ENCODE measurements at places on chromosomes 16 and 17. TPM values are rescaled to one million over a fixed set of nuclear protein-coding genes. Genes with fewer than 3 reads are reported as not detected.

CAMTA2 gene
- total RNA-seq, result 86.0 TPM

NPIPA5 gene
- total RNA-seq, result 15.6 TPM

HAP1 gene
- total RNA-seq, result 0.47 TPM

OR3A3 gene
- not detected for total RNA-seq

CHD9NB gene
- total RNA-seq, result 2.2 TPM

EFNB3 gene
- 2.3 TPM for total RNA-seq

ARHGAP23 gene
- total RNA-seq, result 367 TPM

GRCh38 chr17:77909816-77910215, 48.7 kb upstream of the TNRC6C start:
- DNase-seq, result no peak

DNA sequence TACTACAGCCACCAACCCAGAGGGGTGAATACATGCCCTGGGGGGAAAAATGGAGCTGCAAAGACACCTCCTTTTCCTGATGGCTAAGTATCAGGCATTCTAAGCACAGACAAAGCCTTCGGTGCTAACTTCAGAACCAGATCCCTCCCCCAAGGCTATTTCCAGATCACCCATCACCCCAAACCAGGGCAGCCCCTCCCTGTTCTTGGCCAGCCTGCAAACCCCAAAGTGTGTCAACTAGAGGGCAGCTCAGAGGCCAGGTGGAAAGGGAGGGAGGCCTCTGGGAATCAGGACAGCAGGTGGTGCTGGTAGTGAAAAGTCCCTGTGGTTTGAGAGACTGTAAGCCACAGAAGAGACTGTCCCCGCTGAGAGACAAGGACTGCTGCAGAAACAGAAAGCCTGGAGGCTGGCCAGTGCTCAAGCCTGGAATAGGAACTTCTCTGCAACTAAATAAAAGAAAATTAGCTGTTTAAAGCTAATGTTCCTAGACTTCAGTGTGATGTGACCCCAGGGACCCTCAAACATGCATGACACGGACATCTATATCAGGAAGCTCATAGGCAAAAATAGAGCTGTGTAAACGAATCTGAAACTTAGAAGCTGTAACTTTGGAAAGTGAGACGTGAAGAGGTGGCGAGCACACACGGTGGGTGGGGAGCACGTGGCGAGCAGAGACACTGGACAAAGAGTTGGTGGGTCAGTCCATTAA, 9.1 kb downstream of the TUBG1 start:
- peak; percentile 56 for DNase-seq

DNA sequence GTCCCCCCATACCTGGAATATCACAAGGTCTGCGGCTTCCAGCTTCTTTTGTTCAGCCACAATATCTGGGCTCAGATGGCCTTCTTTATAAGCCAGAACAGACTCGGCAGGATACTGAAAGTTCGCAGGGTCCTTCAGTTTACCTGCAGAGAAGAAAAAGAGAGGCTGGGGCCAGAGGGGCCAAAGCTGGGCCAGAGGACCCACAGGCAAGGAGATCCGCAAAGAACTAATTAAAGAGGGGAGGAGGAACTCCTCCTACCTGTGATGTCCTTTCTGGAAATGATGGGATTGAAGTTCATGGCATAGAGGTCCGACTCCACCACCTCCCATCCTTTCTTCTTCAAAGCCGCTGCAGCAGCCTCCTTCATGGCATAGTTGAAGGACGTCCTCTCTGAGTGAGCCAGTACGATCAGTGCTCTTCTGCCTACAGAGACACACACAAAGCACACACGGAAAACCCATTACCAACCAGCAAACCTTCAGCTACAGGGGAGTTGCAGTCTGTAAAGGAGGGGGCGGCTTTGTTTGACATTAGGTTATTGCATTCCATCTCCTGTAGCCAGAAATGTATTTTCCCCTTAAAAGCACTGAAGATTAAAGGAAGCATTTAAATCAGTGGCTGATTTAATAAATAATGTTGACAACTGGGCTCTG, 8.1 kb downstream of the NQO1 start:
- DNase-seq, result no peak

- no peak for DNase-seq
These were observed 6.2 kb downstream of the JMJD6 start for GRCh38 chr17:76720211-76720610.

DNA sequence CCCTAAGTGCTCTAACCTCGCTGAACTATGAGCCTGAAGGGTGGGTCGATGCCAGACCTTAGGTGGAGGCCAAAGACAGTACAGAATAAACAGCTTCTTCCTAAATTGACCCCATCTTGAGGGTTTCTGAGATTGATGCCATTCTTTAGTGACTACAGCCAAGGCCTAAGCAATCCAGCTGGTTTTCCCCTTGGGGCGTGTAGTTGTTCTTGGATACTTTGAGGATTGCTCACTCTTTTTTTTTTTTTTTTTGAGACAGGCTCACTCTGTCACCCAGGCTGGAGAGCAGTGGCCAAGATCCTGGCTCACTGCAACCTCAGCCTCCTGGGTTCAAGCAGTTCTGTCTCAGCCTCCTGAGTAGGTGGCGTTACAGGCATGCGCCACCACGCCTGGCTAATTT, 2.0 kb downstream of the OVCA2 start:
- DNase-seq, result no peak

GRCh38 chr17:18925187-18925586, 26.8 kb upstream of the SLC5A10 start:
- DNase-seq, result no peak

DNA sequence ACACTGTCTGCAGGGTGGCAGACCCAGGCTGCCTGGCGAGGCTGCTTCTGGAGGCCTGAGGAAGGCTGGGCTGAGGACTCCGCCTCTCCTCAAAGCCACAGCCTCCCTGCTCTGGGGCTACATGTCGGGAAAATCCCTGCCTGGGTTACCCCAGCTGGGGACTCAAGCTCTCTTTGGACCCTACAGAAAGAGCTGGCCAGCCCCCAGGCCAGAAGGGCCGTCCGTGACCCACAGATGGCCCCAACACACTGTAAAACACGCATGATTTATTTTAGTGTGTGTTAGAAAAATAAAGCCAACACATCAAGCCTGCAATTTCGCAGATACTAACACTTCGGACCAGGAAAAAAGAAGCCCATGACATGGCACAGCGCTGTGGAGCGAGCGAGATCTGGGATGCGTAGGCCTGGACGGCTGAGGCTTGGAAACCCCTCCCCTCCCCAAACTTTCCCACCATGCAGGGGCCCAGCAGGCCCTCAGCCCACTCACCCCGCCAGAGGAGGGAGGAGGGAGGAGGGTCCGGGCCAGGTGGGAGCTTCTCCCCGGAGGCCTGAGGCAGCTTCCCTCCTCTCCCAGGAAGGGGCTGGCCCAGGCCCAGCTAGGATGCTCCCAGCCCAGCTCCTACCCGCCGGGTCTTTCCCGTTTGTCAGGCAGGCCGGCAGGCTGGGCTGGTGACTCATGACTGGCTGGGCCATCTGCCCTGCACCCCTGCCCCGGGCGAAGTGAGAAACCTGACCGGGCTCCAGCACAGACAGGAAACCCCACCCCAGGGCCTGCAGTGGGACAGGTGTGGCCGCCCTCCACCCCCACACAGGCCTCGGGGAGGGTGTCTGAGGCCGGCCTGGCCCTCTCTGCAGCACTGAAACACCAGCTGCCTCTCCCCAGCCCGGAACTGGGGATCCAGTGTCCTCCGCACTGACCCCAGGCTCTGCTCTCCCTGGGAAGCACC, 34.1 kb upstream of the SLC38A10 start:
- peak; percentile 94 for DNase-seq

DNA sequence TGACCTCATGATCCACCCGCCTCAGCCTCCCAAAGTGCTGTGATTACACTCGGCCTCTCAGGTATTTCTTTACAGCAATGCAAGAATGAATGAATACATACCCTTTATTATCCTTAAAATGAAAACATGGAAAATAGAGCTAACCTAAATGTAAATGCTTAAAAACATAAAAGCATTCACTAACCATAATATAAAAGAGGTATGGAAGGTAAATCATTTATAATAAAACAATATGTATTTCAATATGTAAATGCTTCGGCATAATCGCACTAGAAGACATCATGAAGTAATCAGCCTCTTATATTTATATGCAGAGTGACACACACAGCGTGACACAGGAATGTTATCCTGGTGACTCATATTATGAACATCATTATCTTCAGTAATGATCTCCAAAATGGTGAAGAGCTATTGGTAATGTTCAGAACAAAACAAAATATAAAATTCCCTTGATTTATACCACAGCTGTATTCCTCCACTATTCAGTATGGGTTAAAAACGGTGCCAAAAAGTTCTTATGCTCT, 53.9 kb downstream of the AIPL1 start:
- DNase-seq, result no peak

DNA sequence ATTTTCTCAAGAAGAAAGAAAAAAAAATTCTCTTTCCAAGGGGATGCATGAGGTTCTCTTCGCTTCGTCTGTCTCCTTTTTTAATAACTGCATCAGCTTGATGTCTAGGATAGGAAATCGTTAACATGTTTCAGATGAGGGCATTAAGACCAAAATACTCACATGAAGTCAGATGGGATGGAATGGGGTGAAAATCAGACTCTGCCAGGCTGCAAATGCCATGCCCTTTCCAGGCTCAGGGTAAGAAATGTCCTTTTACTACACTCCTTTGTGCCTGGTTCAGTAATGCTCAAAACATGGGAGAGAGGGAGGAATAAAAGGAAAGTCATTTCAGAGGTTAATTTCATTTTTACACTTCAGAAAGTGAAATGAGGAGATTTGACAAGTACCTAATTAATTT, 21.7 kb upstream of the ERCC4 start:
- DNase-seq, result no peak

GRCh38 chr16:71626018-71626857, at the start of gene MARVELD3:
MARVELD3 (plus strand) TSS chr16:71626184; CDS start chr16:71626230, 46 bp downstream.
- peak; percentile 87 for DNase-seq

- no peak for DNase-seq
These were observed 1231.1 kb downstream of the CDH11 start for GRCh38 chr16:63890723-63891122.

- DNase-seq, result no peak
These were observed 432.3 kb downstream of the XYLT1 start for GRCh38 chr16:17038415-17038814.

DNA sequence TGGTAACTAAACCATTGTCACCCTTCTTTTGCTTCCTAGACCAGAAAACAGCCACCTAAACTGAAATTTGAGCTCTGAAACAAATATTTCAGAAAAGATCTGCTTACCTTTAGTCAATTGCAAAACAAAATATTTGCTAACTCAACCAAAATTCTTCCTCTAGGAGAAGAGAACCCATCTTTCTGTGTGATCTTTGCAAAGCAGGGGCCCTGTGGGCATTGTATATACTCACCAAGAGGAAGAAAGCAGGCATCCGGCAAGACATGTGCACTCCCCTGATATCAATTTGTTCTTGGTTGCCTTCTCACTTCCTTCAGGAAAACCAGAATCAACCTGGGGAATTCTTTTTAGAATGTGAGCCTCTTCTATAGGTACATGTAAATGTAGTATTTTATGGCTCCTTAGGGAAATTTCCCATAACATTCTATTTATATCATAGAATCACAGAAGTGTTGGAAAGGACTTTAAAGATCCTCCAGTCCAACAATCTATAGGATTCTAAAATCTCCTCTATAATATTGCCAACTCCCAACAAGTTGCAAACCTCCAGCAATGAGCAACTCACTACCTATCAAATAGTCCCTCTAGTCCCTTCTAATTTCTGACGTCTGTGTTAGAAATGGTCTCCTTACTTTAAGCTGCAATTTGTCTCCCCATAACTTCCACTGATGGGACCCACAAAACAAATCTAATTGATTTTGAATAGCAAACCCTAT, 966 bp downstream of the SLFN14 start:
- DNase-seq, result no peak

GRCh38 chr17:45311401-45311759, 5.4 kb downstream of the MAP3K14 start:
- DNase-seq, result no peak

DNA sequence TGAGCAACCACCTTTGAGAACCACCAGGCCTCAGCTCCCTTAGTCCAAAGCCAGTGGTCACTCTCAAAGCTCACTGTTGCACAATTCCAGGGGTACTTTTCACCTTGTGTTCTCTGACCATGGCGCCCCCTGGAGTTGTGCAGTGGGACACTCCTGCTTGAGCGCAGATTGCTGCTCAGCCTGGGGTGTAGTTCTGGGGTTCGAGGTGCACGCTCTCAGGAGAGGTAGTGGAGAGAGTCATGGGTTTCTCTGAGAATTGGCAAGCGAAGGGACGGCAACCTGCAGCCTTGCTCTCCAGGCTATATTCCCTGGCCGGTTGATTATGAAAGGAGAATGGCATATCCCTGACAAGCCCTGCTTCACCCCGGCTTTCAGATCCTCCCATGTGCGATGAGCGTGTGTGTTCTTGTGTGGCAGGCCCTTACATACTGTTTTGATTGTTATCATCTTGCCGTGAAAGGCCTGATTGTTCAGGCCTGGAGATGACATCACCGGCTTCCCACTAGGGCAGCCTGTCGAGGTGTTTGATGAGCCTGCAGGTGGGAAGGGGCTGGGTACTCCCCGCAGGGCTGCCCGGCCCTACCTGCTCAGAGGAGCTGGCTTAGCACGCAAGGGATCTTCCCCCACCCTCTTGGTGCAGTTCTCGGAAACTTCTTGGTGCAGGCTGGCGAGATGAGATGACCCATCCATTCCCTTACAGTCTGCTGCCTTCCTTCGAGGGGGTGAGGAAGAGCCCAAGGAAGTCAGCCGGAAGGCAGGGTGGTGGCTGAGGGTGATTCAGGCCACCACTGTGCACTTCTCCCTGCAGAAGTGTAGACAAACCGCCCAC, 431.2 kb downstream of the SLC39A11 start:
- peak; percentile 64 for DNase-seq

DNA sequence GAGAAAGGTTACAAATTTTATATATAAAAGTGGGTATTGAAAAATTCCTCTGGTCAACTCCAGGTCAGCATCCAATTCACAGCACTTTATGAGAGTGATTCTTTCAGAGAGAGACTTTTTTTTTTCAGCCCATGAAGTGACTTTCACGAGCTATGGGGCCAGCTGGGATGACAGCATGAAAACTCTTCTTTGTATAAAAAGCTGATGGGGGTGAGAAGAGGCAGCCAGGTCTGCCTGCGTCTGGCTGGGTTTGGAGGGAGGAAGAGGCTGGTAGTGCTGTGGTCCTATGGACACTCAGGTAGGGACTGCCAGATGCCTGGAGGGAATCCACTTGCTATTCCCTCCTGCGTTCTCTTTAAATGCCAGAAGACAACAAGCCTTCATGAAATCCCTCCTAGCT, 250.6 kb downstream of the UTP18 start:
- DNase-seq, result no peak

DNA sequence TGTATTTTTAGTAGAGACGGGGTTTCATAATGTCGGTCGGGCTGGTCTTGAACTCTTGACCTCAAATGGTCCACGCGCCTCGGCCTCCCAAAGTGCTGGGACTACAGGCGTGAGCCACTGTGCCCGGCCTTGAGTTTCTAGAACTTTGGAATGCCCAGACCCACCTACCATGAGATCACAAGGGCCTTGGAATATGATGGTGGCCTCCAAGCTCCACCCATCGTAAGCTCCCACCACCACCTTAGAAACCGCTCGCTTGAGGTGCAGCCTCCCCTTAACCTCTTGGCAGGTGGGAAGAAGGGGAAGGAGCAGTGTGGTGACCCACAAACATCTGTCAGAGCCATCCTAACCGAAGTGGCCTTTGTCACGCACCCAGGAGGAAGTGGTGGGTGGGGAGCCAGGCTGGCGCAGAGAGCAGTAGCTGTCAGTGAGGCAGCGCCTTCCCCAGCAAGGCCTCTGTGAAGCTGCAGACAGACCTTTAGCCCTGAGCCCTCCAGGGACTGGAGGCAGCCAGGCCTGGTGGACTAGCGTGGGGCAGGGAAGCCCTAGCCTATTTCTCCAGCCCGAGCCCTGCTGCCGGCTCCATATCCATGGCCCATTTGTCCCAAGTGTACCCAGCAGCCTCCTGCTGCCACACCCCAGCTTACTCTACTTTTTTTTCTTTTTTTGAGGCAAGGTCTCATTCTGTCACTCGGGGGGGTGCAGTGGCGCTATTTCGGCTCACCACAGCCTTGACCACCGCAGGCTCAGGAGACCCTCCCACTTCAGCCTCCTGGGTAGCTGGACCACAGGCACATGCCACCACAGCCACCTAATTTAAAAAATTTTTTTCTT, 13.1 kb upstream of the SEPHS2 start:
- DNase-seq, result no peak
